CD4-positive, alpha-beta T cell (primary cell): ENCODE measurements at places on chromosomes 16 and 17.
A peak's percentile ranks its signal among the peaks of the same experiment; 100 is the strongest.

DNA sequence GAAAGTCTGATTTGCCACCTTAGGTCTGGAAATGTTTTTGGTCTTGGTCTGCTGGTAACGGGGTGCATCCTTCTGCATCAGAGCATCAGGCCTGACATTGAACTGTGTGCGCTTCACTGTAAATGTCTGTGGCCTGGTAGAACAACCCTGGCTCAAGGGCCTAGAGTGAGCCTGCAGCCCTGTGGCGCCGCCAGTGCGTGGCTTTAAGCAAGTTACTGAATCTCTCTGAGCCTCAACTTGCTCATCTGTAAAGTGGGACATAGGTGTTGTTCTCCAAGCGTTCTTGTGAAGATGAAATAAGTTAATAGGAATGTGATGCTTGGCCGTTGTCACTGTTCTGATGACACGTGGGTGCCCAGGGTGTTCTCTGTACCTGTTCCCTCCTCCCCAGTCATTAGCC, 127.6 kb upstream of the CIBAR2 start:
- no peak for DNase-seq

GRCh38 chr16:11796227-11797165, 562 bp downstream of the ZC3H7A start:
- peak; percentile 57 for DNase-seq

- no peak for DNase-seq
Observed at GRCh38 chr17:80833952-80834892, 157.4 kb upstream of the CHMP6 start.

GRCh38 chr16:86732621-86733295, 154.4 kb downstream of the FOXL1 start:
- no peak for DNase-seq

GRCh38 chr16:4101421-4102219, 14.6 kb downstream of the ADCY9 start:
- no peak for DNase-seq

- peak; percentile 11 for DNase-seq
Observed at GRCh38 chr17:30600830-30601494, 123.8 kb downstream of the GOSR1 start.
